ENCODE measurements at places on chromosomes 5 and 9.

DNA sequence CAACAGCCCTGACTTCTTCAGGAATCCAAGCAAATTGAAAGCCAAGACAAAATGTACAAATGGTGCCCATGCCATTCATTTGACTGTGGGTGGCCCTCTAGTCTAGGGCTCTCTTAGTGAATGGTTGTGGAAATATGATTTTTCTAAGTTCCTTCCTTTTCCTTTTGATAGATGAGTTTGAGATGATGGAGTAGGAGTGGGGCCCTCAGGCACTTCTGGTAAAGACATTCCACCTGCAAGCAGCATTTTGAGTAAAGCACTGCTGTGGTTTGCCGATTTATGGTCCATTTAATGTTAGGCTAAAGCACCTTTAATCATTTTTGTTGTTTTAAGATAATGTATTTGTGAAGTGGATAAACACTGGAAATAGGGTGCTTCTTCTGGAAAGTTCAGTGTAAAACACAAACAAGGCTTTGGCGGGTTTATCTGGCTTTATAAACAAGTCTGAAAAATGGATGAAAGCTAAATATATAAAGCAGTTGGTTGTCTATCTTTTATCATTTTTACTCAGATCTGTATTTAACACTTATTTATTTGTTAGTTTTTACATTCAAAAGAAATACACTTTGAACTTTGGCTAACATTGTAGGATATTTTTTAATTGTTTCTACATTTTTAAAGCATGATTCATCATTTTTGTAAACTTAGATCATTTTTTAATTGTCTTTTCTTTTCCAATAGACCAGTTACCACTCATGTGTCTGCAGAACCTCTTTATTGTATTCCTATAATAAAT lies 213.5 kb downstream of the PJA2 start:
- DNase-seq = no peak

DNA sequence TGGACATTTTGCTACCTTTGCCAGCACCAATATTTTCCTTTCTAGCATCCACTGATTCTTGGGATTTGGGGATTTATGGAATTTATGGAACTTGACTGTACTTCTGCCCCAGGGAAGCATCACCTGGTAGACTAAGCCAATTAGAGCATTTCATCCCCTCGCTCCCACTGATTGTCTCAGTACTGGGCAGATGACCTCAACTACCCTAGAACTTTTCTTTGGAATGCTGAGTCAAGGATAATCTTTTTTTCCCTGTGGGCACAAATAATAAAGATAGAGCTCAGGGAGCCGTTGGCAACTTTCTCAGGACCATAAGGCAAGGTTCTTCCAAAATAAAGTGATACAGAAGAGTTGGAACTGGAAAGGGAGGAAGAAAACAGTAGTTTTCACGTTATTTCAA lies 438.4 kb downstream of the PLK2 start:
- DNase-seq = no peak

DNA sequence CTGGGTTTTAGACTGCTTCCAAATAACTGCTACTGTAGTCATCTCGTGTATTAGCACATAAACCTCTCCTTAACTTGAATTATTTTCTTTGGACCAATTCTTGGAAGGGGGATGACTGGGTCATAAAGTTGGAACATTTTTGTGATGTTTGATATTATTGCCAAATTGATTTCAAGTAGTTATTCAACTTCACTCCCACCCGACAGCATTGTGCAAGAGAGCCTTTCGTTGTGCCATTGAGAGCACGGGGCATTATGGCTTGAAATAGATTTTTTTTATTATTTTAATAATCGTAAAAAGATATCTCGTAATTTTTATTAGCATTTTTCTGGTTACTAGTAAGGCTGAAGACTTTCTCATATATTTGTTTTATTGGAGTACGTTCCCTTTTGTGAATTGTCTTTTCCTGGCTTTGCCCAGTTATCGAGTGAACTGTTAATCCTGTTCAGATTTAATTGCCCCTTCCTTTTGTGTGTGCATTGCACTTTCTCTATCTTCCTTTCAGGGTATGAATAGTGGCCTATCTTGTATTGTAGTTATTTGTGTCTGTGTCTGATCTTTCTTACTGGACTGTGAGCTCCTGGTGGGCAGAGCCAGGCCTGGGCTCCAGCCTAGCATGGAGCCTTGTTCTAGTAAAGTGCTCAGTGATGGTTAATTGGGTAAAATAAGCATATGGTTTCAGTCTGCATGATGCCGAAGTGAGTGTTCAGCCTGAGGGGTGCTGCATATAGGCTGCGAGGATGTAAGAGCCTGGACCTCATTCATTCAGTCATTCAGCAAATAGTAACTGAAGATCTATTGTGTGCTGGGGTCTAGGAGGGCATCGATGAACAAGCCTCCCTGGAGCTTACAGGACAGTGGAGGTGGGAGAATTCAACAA lies 93.5 kb upstream of the SHB start:
- DNase-seq = no peak

DNA sequence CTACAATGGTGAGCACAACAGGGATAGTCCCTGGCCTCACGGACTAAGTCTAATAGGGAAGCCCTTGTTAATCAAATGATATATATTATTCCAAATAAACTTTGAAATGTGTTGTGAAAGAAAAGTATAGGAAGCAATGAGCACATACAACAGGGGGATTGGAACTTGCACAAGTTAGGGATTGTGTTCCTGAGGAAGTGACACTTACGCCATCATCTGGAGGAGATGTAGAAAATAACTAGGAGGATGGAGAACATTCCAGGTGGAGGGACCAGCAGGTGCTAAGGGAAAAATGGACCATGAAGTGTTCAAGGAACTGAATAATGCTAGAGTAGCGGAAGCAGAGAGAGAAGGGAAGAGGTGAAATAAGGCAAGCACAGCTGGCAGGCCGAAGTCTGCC lies 18.8 kb upstream of the RPS23 start:
- DNase-seq = no peak

GRCh38 chr5:10063997-10064396 lies 185.7 kb downstream of the ATPSCKMT start:
- DNase-seq = no peak
